ENCODE measurements at places on chromosomes 16 and 17. TPM values are rescaled to one million over a fixed set of nuclear protein-coding genes. Genes with fewer than 3 reads are reported as not detected.
A peak's percentile ranks its signal among the peaks of the same experiment; 100 is the strongest.

GRCh38 chr16:89720813-89721545 lies at the start of the genes VPS9D1 and ZNF276:
Gene VPS9D1 (minus strand): TSS chr16:89720898. CDS start chr16:89720861, 37 bp downstream.
Gene ZNF276 (plus strand): TSS chr16:89721537. CDS start chr16:89721641, 104 bp downstream.
- peak; percentile 80 for DNase-seq

GRCh38 chr16:84717484-84717883 lies 17.7 kb downstream of the USP10 start:
- no peak for DNase-seq

GRCh38 chr16:13793841-13794409 lies 126.0 kb upstream of the ERCC4 start:
- DNase-seq, result no peak

GRCh38 chr16:79656553-79657115 lies 56.1 kb upstream of the MAF start:
- no peak for DNase-seq

DNA sequence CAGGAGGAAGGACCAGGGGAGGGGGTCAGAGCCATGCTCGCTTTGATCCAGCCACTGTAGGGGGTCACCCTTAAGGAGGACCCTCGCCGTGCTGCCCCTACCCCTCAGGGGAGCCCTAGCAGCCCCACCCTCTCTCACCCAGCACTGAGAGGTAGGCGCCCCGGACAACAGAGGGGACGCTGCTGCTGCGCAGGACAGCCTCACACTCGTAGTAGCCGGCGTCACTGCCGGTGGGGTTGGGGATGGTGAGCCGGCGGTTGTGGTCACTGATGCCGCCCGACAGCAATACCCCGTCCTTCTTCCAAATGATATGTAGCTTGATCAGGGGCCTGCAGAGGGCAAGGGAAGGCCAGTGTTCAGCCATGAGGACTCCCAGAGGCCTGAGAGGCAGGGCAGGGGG lies 126.0 kb upstream of the CDC42EP4 start:
- DNase-seq, result no peak

GRCh38 chr16:51820176-51820575 lies 669.1 kb upstream of the SALL1 start:
- DNase-seq, result no peak

DNA sequence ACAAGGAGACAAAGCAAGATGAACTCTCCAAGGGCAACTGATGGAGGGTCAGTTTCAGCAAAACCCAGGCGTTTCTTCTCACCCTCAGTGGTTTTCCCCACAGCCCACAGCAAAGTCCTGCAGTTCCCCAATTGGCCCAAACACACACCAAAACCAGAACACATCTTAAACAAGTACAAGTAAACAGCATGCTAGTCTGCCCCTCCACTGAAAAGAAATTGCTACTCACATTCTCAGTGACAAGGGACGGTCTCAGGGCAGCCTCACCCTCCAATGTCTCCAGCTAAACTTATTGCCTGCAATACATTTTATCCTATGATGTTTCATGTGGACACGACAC lies 300.6 kb upstream of the IRX3 start:
- no peak for DNase-seq

GRCh38 chr17:7862692-7863437 lies 5.1 kb downstream of the CYB5D1 start:
- DNase-seq, result no peak

DNA sequence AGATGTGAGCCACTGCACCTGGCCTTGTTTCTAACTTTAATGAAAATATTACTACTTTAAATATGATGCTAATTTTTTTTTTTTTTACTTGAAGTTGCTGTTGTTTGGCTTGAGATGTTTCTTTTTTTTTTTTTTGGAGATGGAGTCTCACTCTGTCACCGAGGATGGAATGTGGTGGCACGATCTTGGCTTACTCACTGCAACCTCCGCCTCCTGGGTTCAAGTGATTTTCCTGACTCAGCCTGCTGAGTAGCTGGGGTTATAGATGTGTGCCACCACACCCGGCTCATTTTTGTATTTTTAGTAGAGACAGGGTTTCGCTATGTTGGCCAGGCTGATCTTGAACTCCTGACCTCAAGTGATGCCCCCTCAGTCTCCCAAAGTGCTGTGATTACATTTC lies 23.6 kb downstream of the IGSF6 start:
- DNase-seq, result no peak

- DNase-seq, result no peak
Measured at GRCh38 chr17:68621065-68621464, 19.9 kb upstream of the FAM20A start.

- DNase-seq, result no peak
Measured at GRCh38 chr17:3978421-3979289, 14.4 kb upstream of the ATP2A3 start.

- no peak for DNase-seq
Measured at GRCh38 chr17:41322094-41322902, 6.8 kb upstream of the KRTAP17-1 start.

- DNase-seq, result peak; percentile 66
Measured at GRCh38 chr16:22373662-22374310, 633 bp downstream of the CDR2 start.

DNA sequence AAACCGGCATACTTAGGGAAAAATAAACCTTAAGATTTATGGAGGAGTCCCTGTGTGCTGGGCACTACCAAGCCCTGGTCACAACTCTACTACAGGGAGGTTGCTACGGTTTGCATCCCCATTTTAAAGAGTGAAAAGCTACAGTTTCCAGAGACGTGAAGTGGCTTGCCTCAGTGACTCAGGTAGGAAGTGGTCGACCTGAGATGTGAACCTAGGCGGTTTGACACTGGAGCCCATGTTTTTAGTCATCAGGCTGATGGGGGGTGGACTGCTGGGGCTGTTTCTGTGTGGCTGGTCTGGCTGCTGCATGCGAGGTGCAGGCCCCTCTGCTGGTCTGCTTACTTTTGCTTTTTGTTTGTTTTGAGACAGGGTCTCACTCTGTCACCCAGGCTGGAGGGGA lies 6.6 kb downstream of the COX6A2 start:
- no peak for DNase-seq

DNA sequence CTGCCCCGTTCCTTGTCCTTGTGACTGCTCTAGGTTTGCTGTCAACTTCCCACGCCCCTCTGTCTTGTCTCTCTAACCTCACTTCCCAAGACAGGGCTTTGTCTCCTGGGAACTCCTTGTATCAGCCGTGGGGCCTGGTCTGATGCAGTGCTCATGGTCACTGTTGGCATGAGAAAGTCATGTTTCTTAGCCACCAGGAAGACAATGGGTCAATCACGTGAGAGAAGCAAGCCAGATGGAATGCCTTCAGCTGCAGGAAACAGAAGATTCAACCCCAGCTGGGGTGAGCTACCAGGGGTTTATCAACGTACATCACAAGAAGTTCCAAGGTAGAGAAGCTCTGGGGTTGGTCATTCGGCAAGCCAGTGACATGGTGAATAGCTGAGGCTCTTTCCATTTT lies 116.6 kb downstream of the IRF8 start:
- no peak for DNase-seq

DNA sequence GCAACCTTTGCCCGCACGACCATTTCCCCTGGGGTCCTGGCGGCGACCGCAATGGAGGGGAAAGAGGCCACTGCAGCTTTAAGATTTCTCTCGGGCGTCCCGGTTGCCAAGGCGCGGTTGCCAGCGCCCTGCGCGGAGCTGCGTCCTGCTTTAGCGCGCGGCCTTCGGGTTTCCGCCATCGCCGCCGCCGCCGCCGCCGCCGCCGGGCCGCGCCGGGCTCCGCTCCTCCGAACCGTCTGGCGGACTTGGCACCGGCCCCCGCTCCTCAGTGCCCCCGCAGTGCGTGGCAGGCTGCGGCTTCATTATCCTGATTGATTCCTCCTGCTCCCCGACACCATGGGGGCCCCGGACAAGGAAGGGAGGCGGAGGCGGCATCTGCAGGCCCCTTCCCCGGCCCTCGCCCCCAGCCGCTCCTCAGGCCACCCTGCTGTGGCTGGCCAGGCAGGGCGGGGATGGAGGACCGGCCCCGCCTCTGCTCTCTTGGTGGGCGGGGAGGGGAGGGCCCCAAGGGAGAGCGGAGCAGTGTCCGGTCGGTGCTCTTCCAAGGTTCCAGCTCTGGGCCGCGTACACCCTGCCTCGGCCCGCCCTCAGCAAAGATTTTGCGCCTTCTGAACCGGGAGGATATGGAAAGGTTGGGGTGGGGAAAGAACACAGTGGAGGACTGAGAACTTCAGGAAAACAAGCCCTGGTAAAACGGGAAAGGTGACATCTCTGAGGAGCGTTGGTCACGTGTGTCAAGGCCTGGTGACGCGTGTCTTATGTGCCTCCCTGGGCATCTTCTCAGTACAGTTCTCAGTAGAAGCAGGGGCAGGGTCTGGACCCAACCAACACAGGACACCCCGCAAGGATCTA lies 34.0 kb downstream of the NEUROD2 start:
- peak; percentile 64 for DNase-seq

DNA sequence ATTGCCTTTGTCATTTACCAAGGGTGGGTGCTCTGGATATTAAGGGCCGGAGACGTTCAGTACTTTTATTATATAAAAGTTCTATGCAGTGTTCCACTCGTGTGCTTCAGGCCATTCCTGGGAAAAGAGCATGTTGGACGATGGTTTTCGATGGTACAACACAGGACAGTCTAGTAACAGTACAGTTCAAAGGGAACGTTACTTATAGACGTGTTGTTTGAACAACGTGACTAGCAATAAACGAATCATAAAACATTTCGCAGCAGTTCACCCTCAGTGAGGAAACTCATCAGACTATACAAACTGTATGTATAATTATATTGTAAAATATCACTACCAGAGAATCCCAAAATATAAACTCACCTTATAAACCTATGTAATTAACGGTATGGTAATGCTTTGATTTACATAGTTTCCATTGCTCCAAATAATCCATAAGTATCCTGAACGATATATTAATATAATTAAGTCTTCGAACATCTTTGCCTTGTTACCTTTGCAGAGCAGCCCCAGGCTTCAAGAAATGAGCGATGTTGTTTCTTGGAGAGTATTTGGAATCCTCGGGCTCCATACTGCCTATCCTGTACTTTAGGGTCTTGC lies 589 bp downstream of the NMT1 start:
- no peak for DNase-seq

DNA sequence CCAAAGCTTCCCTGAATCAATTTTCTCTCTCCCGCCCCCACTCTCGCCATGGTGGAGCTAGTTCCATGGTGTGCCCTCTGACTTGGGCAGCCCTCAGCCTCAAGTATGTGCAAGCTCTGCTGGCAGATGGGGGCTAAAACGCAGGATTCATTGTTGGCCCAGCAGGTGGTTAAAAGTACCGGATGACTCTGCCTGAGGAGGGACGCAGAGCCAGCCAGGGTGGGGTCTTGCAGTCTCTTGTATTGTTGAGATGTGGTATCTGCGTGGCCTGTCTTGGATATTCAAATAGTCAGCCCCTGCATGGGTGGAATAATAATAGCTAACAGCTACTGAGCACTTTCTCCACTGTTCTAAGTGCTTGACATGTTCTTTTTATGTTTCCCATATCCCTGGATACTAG lies 36.7 kb upstream of the CPNE2 start:
- DNase-seq, result no peak

DNA sequence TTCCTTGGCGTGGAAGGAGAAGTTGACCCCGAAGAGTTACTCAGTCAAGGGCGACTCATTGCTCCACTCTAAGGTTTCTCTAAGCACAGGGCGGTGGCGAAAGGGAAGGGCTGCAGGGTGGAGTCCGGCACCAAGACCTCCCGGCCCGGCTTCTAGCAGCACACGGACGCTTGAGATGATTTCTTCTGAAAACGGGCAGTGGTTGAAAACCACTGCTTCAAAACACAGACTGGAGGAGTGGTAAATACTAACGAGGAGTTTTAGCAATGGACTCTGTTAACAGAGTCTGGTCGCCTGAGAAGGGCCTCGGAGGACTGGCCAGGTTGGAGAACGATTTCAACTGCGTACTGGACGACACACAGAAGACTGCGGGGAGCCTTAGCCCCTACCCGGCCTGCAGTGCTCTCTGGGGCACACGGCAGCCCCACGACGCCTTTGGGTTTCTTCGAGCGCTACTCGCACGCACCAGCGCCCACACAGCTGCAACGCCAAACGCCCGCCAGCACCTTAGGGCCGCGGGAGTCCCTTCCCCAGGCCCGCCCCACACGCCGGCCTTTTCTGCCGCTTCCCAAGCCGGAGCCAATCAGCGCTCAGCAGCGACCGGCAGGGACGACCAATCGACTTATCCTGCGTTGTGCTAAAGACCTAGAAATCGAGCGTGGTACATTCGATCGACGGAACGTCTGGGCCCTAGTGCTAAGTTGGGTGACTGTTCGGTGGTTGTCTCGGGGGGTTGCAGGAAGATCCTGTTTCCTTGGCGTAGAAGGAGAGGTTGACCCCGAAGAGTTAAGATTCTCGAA lies 14.4 kb upstream of the CA4 start:
- peak; percentile 80 for DNase-seq

DNA sequence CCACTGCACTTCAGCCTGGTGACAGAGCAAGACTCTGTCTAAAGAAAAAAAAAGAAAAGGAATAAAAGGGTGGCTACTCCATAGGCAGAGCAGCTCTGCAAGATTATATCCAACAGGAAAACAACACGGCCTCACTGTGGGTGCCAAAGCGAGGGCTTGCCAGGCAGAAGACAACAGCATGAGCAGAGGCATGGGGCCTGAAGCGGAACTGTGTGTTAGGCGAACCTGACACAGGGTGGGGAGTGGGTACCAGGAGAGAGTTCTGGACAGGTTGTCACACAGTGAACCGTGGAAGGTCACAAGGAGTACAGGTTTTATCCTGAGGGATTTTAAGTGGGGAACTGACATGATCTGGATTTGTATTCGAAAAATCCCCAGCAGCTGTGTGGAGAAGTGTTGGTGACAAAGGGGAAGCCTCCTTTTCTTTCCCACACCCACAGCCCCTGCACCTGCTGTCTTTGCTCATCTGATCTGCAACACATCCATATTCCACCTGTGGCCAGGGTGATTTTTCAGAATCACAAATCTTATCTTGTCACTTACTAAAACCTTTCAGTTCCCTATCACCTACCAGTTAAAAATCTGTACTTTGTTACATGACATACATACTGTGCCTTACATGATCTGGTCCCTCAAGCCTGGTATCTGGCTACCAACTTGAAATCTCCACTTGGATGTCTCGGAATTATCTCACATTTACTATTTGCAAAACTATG lies 23.2 kb upstream of the ARHGAP17 start:
- DNase-seq, result no peak

DNA sequence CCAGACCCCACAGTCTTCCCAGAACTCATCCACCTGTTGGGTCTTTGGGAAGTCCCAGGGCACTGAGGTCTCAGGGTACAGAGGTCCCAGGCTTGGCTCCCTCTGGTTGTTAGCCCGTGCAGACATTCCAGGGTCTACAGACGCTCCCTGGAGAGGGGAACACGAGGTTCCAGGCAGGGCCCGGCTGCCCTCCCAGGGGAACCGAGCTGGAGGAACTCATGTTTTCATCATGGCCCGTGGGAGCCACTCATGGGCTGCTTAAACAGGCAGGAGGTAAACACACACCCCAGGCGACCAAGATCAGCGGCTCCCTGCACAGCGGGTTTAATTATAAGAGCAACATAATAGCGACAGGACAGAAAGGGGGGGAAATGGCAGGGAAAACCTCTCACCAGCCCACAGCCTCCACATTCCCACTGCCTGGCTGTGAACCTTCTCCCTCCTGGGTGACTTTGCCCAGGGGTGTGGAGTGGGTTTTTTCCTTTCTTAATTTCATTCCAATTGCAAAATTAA lies 36.5 kb downstream of the TRARG1 start:
- DNase-seq, result no peak

- no peak for DNase-seq
Measured at GRCh38 chr17:56125830-56126819, 27.1 kb upstream of the ANKFN1 start.

- DNase-seq, result no peak
Measured at GRCh38 chr16:23367564-23367963, 65.5 kb downstream of the SCNN1B start.

MYH2 gene
- total RNA-seq, result not detected

DNAI2 gene
- not detected for total RNA-seq

OR1F1 gene
- total RNA-seq, result not detected

CAMTA2 gene
- 27.0 TPM for total RNA-seq

PRKCB gene
- total RNA-seq, result 0.27 TPM

ZNF385C gene
- 2.9 TPM for total RNA-seq

SMIM5 gene
- total RNA-seq, result 1.7 TPM

KCTD19 gene
- 1.1 TPM for total RNA-seq

KRTAP2-1 gene
- total RNA-seq, result not detected

Measured in mesothelial cell of epicardium (in vitro differentiated cells).